HFFc6 (cell line): ENCODE measurements at places on chromosomes 4 and X. TPM values are rescaled to one million over a fixed set of nuclear protein-coding genes. Genes with fewer than 3 reads are reported as not detected.

NAP1L3 gene
- total RNA-seq, result 2.9 to 9.3 TPM (median 7.2 TPM) in 3 replicates

PABPC1L2A gene
- total RNA-seq, result not detected in 3 replicates

FAT4 gene
- 11.1 to 16.4 TPM (median 13.0 TPM) in 3 replicates for total RNA-seq

CYTL1 gene
- not detected in 3 replicates for total RNA-seq

DNA sequence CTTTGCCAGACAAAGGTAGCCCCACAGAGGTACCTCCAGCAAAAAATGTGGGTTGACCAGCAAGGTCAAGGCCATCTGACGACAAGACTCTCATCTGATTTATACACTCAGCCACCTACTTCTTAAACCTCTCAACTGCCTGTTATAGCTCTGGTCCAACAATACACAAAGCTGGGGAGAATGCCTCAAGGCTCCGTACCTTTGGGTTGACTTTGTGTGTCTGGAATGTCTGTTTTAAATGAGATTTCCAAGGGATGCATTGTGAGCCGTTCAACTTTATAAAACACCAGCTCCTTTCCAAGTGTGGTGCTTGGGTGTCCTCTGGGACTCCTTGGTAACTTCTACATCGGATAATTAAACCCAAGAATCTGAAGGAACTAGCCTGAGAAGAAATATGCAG is 167.0 kb upstream of the RPL34 start:
- no peaks in the 10 kb centered on the region for H3K36me3 ChIP-seq
- H3K27ac ChIP-seq, result no peak overlapping the region
- H3K4me1 ChIP-seq, result no peaks in the 10 kb centered on the region
- H3K27me3 ChIP-seq, result peaks cover 3% of the 10 kb centered on the region; the same call in 1 of the 2 replicates

PLP2 gene
- total RNA-seq, result 169 to 233 TPM (median 179 TPM) in 3 replicates

AFM gene
- not detected in 3 replicates for total RNA-seq

VEGFC gene
- 315 and 323 TPM in 2 replicates for total RNA-seq

DNA sequence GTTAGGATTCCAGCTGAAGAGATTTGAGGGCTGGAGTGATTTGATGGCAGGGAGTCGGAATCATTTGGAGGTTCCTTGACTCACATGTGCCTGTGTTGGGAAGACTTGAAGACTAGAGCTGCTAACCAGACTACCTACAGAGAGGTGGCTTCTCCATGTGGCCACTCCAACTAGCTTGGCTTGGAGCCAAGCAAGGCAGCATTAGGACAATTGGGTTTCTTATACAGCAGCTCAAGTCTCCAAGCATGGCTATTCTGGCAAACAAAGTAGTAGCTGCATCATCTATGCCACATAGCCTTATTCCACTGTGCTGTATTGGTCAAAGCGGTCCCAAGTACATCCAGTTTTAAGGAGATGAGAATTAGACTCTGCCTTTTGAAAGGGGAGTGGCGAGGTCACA is 171.7 kb upstream of the SLC4A4 start:
- no peaks in the 10 kb centered on the region for H3K27me3 ChIP-seq
- H3K4me1 ChIP-seq, result peaks cover 8% of the 10 kb centered on the region
- DNase-seq, result no peak

SPON2 gene
- 10.6 to 51.3 TPM (median 17.5 TPM) in 3 replicates for total RNA-seq

DNA sequence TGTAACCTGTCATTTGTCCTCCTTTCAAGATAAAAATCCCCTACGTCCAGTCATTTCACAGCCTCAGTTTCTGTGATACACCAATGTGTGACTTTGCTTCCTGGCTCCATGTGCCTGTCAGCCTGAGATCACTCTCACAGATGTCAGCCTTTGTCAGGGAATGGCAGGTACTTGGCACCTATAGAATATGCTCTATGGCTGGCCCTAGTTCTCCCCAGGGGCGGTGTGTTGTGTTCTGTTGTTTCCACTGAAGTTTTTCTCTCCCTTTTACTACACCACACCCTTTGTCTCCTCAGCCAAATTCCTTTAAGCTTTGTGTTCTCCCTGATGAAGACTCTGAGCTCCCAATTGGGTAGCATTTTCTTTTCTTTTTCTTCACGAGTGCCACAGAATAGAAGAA is 81.7 kb downstream of the ALPK1 start:
- no peaks in the 10 kb centered on the region for H3K27me3 ChIP-seq
- H3K36me3 ChIP-seq, result 0 out of 2 replicates have a peak, but pooled peaks cover 4% of the 10 kb centered on the region
- H3K4me1 ChIP-seq, result peaks cover 23% of the 10 kb centered on the region
- H3K4me3 ChIP-seq, result no peak overlapping the region

CT83 gene
- total RNA-seq, result not detected in 3 replicates

GRCh38 chrX:110182362-110182761 is 135.5 kb downstream of the AMMECR1 start:
- no peak for DNase-seq
- H3K27ac ChIP-seq, result peak overlapping the region; percentile 79
- H3K27me3 ChIP-seq, result no peaks in the 10 kb centered on the region; the same call in 1 of the 2 replicates
- H3K4me3 ChIP-seq, result no peak overlapping the region; the same call in 1 of the 2 replicates
- peaks cover 40% of the 10 kb centered on the region for H3K4me1 ChIP-seq
- peaks cover 15% of the 10 kb centered on the region for H3K36me3 ChIP-seq

ZNF185 gene
- total RNA-seq, result 1.1 and 1.9 TPM in 2 replicates

GLA gene
- total RNA-seq, result 43.0 to 67.9 TPM (median 65.9 TPM) in 3 replicates

DNA sequence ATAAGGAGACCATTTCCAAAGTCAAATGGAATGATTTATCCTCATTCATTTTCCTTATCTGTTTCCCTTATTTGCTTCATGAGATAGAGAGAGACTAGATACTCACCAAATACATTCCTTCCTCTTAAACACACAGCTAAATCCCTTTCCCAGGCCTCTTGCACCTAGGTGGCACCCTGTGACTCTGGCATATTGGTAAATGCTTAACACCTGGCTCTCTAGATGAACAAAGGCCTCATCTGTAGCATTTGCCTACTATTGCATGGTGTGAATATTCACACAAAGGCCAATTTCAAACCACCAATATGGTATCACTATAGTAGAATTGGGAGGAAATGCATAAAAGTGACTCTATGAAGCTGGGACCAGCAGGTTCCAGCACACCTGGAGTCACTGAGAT is 22.1 kb upstream of the SLC10A4 start:
- H3K4me3 ChIP-seq, result no peak overlapping the region
- no peak overlapping the region for H3K27ac ChIP-seq
- H3K36me3 ChIP-seq, result no peaks in the 10 kb centered on the region; the same call in 1 of the 2 replicates
- no peaks in the 10 kb centered on the region for H3K4me1 ChIP-seq
- peaks cover 26% of the 10 kb centered on the region for H3K27me3 ChIP-seq

GRCh38 chr4:85909851-85910250 is 434.9 kb downstream of the ARHGAP24 start:
- H3K4me3 ChIP-seq, result no peak overlapping the region
- DNase-seq, result no peak
- no peaks in the 10 kb centered on the region; the same call in 1 of the 2 replicates for H3K36me3 ChIP-seq
- H3K27me3 ChIP-seq, result peaks cover 2% of the 10 kb centered on the region

MAGEB10 gene
- not detected in 3 replicates for total RNA-seq

ADH7 gene
- total RNA-seq, result not detected in 3 replicates

- H3K4me1 ChIP-seq, result no peaks in the 10 kb centered on the region
- no peaks in the 10 kb centered on the region for H3K36me3 ChIP-seq
- peaks cover 22% of the 10 kb centered on the region for H3K27me3 ChIP-seq
- no peak for DNase-seq
These were observed 1.4 kb downstream of the ADGRL3 start for GRCh38 chr4:61201561-61201960.

- H3K36me3 ChIP-seq, result no peaks in the 10 kb centered on the region
- H3K27ac ChIP-seq, result no peak overlapping the region
- H3K27me3 ChIP-seq, result peaks cover 2% of the 10 kb centered on the region; the same call in 1 of the 2 replicates
- H3K4me3 ChIP-seq, result no peak overlapping the region
- no peak for DNase-seq
These were observed 11.2 kb downstream of the AWAT2 start for GRCh38 chrX:70038515-70038914.

KLHL4 gene
- not detected in 3 replicates for total RNA-seq

DNA sequence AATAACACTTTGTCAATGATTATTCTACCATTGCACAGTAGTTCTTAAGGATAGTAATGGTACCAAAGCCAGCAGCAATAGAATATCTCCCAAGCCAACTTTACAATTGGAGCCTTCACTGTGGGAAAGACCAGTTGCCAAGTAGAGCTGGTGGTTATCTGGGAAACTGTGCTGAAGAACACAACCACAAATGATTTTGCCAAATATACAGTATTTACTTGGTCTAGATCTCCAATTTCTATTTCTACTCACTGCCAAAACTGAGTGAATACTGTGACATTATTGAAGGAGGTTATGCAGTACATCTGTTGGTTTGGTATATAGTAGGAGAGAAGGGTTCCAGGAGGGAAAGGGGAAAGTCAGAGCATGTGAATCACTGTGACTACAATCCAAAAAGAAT is 3.8 kb downstream of the TET2 start:
- no peak overlapping the region for H3K27ac ChIP-seq
- no peak overlapping the region for H3K4me3 ChIP-seq
- peaks cover 8% of the 10 kb centered on the region for H3K36me3 ChIP-seq
- H3K27me3 ChIP-seq, result no peaks in the 10 kb centered on the region; the same call in 1 of the 2 replicates
- H3K4me1 ChIP-seq, result peaks cover 52% of the 10 kb centered on the region
- DNase-seq, result no peak

GRCh38 chr4:73964862-73965611 is 16.8 kb downstream of the PF4 start:
- no peaks in the 10 kb centered on the region for H3K4me1 ChIP-seq
- H3K4me3 ChIP-seq, result no peak overlapping the region
- H3K27me3 ChIP-seq, result peaks cover 6% of the 10 kb centered on the region
- H3K27ac ChIP-seq, result no peak overlapping the region

GIMD1 gene
- total RNA-seq, result not detected in 2 replicates

CLIC2 gene
- total RNA-seq, result not detected in 2 replicates

- peak; percentile 86 for DNase-seq
- peak overlapping the region; percentile 65 for H3K27ac ChIP-seq
- peaks cover 66% of the 10 kb centered on the region for H3K4me1 ChIP-seq
- no peaks in the 10 kb centered on the region for H3K27me3 ChIP-seq
These were observed 340.9 kb upstream of the CTSO start for GRCh38 chr4:156294577-156294976.

FGA gene
- not detected in 3 replicates for total RNA-seq

DNA sequence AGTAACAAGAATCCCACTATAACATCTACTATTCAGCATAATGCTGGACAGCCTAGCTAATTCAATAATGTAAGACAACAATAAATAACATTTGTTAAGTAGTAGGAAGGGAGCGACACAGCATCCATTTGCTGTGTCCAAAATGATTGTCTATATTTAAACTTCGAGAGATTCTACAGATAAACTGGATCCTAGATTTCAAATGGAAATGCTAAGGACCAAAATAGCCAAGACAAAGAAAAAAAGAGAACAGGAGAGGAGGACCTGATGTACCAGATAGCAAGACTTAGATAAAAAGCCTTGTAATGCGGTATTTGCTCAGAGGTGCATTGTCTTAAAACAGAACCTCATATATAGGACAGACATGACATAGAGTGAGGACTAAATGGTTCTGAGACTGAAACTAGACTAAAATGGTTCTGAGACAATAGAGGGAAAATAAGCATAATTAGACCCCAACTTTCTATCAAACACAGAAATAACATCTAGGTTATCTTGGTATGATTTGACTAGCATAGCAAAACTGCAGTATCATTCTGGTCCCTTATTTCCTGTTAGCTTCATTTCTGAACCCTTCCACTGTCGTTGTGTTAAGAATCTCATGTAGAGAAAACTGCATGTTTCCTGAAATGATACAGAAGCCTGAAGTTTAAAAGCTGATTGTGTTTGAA is 3.8 kb downstream of the HPGDS start:
- DNase-seq, result no peak
- no peak overlapping the region for H3K27ac ChIP-seq
- peaks cover 17% of the 10 kb centered on the region for H3K27me3 ChIP-seq
- no peaks in the 10 kb centered on the region for H3K36me3 ChIP-seq
- no peak overlapping the region for H3K4me3 ChIP-seq

KLB gene
- total RNA-seq, result not detected in 3 replicates

DNA sequence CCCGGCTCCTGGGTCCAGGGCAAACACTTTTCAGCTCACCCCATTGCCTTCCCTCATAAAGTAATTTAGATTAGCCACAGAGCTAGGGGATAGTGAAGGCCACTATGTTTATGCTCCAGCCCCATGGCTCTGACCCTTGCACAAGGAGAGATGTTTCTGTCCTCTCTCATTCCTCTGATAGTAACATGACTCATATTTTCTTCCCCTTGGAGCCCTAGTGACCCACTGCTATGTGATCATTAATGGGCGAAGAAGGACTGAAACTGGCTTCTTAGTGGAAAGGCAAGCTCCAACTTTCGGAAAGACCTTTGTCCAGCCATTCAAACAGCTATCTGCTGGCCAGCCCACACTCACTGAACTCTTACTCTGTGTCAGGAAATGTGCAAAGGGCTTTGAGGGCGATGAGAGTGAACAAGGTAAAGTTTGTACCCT is 12.3 kb downstream of the CLDN2 start:
- H3K27ac ChIP-seq, result peak overlapping the region; percentile 92
- DNase-seq, result peak; percentile 50
- peaks cover 29% of the 10 kb centered on the region for H3K4me1 ChIP-seq

- no peaks in the 10 kb centered on the region; the same call in 1 of the 2 replicates for H3K27me3 ChIP-seq
- H3K4me1 ChIP-seq, result no peaks in the 10 kb centered on the region
- no peak overlapping the region for H3K4me3 ChIP-seq
- no peak for DNase-seq
- no peak overlapping the region for H3K27ac ChIP-seq
These were observed 90.6 kb downstream of the DCAF8L2 start for GRCh38 chrX:27680726-27681125.

DNA sequence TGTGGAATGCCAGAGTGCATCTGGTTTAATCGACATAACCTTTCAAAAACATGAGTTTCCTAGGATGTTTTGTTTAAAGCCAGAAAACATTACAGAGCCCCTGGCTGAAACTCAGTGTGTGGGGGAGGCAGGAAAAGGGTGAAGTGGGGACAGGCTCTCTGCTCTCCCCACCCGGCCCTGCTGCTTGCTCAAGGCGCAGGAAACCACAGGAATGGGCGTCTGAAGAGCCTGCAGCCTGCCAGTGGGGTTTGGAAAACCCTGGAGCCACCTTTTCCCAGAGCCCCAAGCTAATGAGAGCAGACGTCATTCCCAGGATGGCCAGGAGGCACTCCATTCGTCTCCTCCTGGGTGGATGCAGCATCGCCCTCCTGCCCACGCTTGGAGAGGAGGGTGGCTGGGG is 240.6 kb downstream of the AFAP1 start:
- H3K36me3 ChIP-seq, result no peaks in the 10 kb centered on the region
- peaks cover 20% of the 10 kb centered on the region for H3K27me3 ChIP-seq
- peak overlapping the region; percentile 24; the same call in 1 of the 2 replicates for H3K27ac ChIP-seq

GRCh38 chrX:33142331-33142730 is 69.0 kb downstream of the DMD start:
- DNase-seq, result no peak
- no peaks in the 10 kb centered on the region for H3K36me3 ChIP-seq
- no peaks in the 10 kb centered on the region for H3K4me1 ChIP-seq
- no peak overlapping the region for H3K27ac ChIP-seq
- no peaks in the 10 kb centered on the region for H3K27me3 ChIP-seq
- H3K4me3 ChIP-seq, result no peak overlapping the region

LONRF3 gene
- total RNA-seq, result not detected in 3 replicates

- peaks cover 19% of the 10 kb centered on the region for H3K27me3 ChIP-seq
- no peak for DNase-seq
- no peaks in the 10 kb centered on the region for H3K36me3 ChIP-seq
- H3K27ac ChIP-seq, result no peak overlapping the region
These were observed 23.4 kb upstream of the STBD1 start for GRCh38 chr4:76282941-76283689.

F8A3 gene
- total RNA-seq, result 9.9 and 10.2 TPM in 2 replicates

NR0B1 gene
- not detected in 3 replicates for total RNA-seq

GRCh38 chrX:119516157-119516702 is 48.0 kb downstream of the SLC25A5 start:
- peak overlapping the region; percentile 34; the same call in 1 of the 2 replicates for H3K27ac ChIP-seq
- peak; percentile 66 for DNase-seq
- peaks cover 7% of the 10 kb centered on the region for H3K4me1 ChIP-seq
- H3K36me3 ChIP-seq, result no peaks in the 10 kb centered on the region
